T-helper 1 cell (primary cell): ENCODE measurements at places on chromosomes 2 and 18.

GRCh38 chr2:72915320-72915906 is 1.9 kb upstream of the EMX1 start:
- DNase-seq = no peak

DNA sequence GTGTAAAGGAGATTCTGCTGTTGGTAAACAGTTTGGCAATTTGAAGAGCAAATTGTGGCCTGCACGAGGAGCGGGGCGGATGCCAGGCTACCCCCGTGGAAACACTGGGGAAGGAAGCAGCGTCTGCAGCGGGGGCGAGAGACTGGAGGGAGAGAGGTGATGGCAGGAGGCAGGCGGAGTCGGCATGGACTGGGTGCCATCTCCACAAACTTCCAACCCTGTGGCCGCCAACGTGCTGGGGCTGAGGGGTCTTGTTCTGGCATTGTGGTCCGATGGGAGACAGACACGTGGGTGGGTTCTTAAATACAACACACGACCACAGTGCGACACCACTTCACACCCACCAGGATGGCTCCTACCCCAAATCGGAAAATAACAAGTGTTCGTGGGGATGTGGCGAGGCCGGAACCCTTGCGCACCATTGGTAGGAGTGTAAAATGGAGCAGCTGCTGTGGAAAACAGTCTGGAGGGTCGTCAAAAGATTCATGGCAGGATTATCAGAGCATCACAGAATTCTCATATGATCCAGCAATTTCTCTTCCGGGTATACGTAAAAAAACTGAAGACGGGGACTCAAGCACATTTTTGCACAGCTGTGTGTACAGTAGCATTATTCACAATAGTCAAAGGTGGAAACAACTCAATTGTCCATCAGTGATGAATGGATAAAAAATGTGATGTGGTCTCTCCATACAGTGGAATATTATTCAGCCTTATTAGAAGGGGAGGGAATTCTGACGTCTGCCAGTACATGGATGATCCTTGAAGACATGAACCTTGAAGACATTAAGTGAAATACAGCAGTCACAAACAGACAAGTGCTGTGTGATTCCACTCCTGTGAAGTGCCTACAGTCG is 82.4 kb upstream of the HPCAL1 start:
- no peak for DNase-seq

GRCh38 chr18:48004577-48004976 is 74.1 kb upstream of the SMAD2 start:
- DNase-seq = no peak

DNA sequence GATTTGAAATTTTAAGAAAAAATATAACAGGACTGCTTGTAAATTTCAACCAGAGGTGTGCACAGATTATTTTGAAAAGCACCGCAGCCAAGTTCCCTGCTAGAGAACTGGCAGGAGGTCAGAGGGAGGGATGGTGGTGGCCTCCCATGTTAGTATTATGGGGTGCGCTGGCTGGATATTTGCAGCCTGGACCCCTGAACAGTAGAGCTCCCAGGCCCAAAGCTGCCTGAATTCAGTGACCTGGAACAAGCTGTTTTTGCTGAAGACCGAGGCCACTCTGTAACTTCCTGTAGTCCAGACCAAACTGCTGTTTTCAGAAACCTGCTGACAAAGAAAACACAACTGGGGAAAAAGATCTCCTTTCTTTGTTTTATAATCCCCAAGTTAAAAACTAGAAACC is 314.3 kb downstream of the TNS1 start:
- DNase-seq = no peak

DNA sequence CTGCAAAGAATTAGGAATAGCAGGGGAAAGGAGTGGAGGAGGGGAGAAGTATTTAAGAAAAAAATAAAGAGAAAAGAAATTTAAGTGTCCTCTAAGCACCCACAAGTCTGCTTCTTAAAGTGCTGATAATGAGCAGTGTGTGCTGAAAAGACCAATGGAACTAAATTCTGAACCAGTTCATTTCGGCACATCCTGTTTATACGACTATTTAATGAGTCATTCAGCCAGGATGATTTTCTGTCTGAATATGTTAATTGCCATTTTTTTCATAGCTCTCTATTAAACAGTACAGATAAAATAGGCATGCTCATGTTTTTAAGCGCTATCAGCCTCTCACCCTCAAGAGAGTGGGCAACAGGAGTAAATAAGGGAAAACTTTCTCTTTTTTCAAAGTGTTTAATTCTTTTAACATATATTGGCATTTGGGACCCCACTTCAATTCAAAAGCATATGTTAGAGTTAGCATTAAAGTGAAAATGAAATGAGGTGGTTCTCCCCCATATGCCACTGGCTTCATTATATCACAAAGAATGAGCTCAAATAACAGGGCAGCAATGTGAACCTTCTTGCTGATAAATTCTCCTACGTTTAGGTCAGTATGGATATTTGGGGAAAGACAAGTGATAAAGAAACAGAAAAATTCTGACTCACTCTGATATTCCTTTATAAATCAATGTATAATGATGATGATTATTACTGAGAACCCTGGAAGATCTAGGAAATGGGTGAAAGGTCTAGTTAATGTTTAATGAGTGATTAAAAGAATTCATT is 87.5 kb downstream of the TCF4 start:
- DNase-seq = no peak

- DNase-seq = peak; percentile 38
Observed at GRCh38 chr2:168536925-168537466, 80.9 kb downstream of the CERS6 start.

- no peak for DNase-seq
Observed at GRCh38 chr2:47134386-47135090, 20.6 kb downstream of the STPG4 start.

DNA sequence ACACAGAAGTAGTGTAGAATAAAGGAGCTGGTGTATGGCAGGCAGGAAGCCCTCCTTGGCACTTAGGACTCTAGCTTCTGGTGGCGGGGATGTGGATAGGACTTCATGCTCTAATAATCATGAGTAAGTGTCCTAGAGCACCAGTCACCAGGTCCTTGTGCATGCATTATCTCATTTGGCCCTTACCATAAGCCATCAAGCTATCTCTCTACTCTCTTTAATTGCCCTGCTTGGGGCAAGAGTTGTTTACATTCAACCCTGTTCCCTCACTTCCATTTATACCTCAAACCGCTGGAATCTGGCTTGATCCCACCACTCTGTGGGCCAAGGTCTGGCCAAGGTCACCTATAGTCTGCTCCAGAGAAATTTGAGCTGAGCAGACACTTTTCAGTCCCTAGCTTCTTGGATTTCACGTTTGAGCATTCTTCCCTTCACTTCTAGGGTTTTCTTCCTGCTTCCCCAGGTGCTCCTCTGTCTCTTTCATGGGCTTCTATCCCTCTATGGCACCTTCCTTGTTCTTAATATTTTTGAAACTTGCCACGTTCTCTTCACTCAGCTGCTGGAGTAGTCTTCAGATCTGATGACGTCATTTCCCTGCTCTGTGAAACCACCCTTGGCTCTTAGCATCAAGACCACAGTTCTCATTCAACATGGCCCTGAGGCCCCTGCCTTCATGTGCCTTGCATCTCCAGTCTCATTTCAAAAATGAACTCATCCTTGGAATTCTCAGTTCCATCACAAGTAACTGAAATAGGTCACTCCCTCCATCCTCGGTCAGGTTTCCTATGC is 94.9 kb upstream of the GATA6 start:
- DNase-seq = no peak

GRCh38 chr18:69230204-69230603 is 170.5 kb upstream of the DOK6 start:
- no peak for DNase-seq

- no peak for DNase-seq
Observed at GRCh38 chr2:214830794-214831346, 21.4 kb upstream of the BARD1 start.

- DNase-seq = no peak
Observed at GRCh38 chr2:17540093-17540812, at the start of gene VSNL1. Gene VSNL1 (plus strand): TSS chr2:17540696. CDS start chr2:17592075, 51,379 bp downstream.

- DNase-seq = no peak
Observed at GRCh38 chr18:63016270-63016669, 300.9 kb downstream of the PHLPP1 start.

DNA sequence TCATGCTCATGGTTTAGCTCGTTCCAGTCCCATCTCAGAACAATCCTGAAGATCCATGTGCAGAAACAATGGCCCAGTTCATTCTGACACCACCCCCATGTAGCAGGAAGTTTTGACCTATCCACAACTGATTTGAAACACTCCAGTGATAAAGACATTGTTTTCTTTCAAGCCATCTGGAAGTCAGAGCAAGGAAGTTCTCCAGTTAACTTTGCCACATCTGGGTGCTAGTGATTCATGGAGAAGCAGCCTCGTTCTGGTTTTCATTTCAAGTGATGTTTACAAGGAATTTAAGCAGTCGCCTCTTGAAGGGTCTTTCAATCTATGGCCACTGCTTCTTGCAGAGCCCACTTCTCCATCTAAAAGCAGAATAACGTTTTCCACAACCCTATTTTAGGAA is 36.6 kb upstream of the TWIST2 start:
- no peak for DNase-seq

- no peak for DNase-seq
Observed at GRCh38 chr18:3653263-3653850, 203.4 kb downstream of the TGIF1 start.

- DNase-seq = no peak
Observed at GRCh38 chr2:11018651-11019185, 107.0 kb downstream of the KCNF1 start.

DNA sequence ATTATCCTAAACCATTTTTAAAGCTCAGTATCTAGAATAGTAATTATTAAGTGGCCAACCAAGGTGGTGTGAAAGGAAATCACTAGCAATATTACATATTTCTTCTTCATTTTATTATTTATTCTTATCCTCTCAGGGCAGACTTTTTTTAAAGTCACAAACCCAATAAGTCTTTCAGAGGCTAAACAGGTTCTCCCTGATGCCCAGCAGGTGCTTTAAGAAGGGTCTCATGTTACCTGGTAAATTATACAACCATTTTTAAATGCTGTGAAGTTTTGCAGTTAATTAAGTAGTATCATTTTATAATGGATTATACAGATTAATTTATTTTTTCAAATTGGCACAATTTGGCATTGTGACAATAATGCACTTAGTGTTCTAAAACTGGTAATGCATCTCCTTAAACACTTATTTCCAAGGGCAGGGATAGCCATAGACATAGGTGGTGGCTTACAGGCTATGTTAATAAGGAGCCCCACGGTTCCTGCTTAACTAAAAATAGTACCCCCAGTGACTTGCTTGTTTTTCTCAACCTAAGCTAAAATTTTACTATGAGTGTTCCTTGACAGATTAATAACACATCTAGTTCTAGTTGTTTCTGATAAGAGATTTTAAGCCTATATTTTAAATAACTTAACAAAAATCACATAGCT is 67.0 kb downstream of the PMS1 start:
- no peak for DNase-seq

- no peak for DNase-seq
Observed at GRCh38 chr2:188978291-188979081, 4.3 kb downstream of the COL3A1 start.

GRCh38 chr2:37882036-37882435 is 43.1 kb upstream of the RMDN2 start:
- no peak for DNase-seq

- DNase-seq = no peak
Observed at GRCh38 chr2:227443889-227444568, 27.9 kb upstream of the AGFG1 start.

GRCh38 chr18:70068981-70069380 is 121.3 kb upstream of the CD226 start:
- DNase-seq = no peak

GRCh38 chr2:199742884-199743283 is 108.1 kb downstream of the FTCDNL1 start:
- no peak for DNase-seq

DNA sequence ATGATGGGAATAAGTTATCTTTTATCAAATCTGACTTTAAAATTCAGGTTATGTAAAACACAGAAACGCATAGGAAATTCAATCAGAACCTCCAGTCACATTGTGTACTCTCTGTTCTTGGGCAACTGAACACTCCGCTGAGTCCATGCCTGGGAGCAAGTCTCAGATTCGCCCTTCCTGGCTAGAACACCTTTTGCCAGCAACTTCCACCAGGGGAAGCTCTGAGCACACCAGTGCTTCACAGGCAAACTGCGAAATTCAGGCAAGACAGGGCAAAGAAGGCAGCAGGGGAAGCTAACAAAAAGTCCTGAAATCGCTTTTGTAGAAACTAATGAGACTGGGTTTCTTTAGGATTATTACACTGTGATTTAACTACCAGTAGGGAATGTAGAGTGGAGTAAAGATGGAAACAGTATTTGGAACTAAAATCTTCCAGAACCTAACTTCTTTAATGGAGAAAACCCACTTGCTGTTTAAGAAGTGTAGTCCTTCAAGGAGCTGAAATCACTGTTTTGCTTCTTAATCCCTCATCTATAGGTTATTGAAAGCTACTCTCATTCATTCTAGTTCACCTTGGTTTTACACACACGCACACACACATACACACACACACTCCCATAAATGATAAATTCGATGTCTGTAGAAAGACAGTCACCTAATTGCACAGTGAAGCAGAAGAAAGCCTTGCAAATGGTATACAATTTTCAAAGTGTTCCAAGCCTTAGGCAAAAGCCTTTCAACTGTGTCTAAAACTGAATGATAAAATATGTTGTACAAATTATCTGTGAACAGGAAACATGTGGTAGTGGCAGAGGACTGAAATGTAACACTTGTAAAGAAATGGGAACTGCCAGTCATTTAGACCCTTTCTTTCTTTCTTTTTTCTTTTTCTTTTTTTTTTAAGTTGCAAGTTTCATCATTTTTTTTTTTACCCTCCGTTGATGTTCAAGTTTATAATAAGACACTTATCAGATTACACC is 214.5 kb downstream of the TMEM182 start:
- DNase-seq = no peak

DNA sequence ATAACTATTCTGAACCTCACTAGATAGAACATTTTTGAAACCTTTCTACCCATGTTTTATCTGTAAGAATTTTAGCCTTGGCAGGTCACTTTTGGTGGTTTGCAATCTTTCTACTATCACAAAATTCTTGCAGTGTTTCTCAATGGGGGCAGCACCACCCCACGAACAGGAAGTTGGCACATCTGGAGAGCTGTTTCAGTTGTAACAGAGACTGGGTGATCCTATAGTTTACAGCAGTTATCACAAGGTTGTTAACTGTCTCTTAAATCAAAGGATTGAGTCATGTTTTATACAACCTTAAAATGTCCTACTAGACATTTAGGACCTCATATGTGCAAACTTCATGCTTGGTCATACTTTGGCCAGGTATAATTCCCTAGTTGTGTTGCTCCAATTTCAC is 829.2 kb downstream of the ERBB4 start:
- no peak for DNase-seq

GRCh38 chr2:101766871-101767739 is 69.6 kb downstream of the MAP4K4 start:
- DNase-seq = no peak

GRCh38 chr2:85794491-85795121 is 40.8 kb downstream of the ATOH8 start:
- DNase-seq = no peak

DNA sequence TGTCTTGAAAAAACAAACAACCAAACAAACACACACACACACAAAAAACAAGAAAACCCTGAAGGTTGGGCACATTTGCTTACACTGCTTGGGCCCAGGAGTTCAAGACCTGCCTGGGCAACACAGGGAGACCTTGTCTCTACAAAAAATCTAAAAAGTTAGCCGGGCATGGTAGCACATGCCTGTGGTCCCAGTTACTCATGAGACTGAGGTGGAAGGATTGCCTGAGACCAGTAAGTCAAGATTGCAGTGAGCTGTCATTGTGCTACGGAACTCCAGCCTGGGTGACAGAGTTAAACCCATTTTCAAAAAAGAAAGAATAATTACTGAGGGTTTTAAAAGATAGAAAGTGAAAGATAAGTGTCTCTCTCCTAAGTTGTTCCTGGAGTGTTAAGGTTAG is 103.4 kb downstream of the MBD5 start:
- DNase-seq = no peak

GRCh38 chr2:148888003-148888501 is 13.0 kb downstream of the KIF5C start:
- DNase-seq = no peak
